ENCODE measurements at places on chromosomes 3 and 15.

GRCh38 chr3:76063019-76063418 is 277.7 kb upstream of the ZNF717 start:
- no peak for ATAC-seq

- no peak for ATAC-seq
Observed at GRCh38 chr3:41602121-41602520, 359.8 kb downstream of the ULK4 start.

- no peak for ATAC-seq
Observed at GRCh38 chr3:30548600-30548999, 57.8 kb upstream of the TGFBR2 start.

DNA sequence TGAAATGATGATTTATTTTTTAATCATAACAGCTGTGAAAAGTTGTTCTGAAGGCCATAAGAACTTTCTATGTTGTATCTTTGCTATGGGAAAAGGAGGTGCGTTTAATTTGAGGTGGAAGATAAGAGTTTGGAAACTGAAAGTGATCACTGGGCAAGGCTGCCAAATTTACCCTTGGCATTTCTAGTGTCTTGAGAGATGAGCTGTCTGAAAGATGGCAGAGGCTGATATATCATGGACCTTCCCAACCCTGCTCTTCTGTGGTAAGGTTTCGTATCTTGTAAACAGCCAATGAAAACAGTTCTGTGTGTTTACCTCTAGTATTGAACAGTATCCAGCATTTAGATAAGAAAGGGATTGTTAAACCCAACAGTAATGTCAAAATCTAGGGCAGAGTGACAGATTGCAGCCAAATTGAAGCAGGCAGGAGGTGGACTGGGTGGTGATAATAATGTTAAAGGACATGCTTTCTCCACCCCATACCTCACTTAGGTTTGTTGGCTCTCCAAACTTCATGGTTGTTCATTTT is 15.8 kb upstream of the NFKBIZ start:
- ATAC-seq = no peak

GRCh38 chr3:151504606-151505005 is 43.7 kb upstream of the IGSF10 start:
- no peak for ATAC-seq

DNA sequence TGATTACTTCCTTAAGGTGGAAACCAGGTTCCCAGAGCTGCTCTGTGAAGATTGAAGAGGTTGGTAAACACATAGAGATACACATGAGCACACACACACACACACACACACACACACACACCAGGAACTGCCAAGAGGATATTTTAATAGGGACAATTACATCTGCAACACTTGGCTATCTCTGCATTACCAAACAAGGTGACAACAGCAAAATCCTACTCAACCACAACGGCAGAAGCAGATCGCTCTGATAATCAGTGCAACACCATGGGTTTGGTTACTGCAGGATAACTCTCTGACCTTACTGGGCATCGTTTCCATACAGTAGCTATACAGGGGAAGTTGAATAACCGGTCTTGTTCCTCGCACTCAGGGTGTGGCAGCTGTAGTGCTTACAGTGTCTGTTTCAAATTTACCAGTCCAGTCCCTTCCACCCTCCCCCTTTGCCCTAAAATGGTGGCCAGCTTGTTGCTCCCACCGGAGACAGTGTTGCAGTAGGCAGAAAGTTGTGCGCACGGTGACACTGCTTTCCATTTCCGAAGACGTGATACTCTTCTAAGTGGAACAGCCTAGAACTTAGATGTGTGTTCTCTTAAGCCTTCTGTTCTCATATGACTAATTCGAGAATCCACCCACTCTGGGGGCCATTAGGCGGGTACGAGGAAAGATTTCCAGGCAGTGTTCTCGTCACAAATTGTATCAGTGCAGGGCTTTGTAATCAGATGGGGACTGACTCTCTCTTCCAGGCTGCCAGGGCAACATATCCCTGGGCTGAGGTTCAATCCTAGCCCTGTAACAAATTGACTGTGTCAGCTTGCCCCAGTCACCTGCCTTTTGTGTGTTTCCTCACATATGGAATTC is 176.2 kb downstream of the P3H2 start:
- no peak for ATAC-seq

- ATAC-seq = peak; percentile 67
Observed at GRCh38 chr3:71064291-71064955, 519.1 kb downstream of the FOXP1 start.
